ENCODE measurements at places on chromosomes 4 and X.

DNA sequence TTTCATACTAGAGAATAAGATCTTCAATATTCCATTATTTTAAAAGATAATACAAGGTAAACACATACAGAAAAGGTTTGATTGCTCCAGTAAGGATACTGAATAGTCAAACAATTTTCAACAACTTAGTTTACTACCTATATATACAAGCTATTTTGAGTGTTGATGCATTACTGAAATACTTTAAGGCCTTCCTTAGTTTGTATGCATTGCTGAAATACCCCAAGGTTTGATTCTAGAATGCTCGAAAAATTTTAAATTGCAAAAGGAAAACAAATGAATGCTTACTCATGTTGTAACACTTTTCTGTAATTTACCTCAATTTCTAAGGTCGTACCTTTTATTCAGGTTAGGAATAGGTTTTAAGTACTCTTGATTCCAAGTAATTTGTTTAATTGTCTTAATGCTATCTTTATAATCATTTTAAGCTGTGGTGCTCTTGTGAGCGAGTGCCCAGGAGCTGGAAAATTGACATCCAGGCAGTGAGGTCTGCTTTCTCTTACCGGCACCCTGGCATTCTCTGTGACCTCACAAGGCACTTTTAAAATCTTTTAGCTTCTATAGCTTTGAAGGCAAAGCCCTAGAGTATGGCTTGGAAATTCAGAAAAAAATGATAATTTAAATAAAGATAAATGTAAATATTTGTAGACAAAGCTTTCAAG is 114.0 kb downstream of the BMPR1B start:
- DNase-seq: no peak

GRCh38 chr4:25413261-25413660 is 36.2 kb downstream of the ANAPC4 start:
- no peak for DNase-seq

DNA sequence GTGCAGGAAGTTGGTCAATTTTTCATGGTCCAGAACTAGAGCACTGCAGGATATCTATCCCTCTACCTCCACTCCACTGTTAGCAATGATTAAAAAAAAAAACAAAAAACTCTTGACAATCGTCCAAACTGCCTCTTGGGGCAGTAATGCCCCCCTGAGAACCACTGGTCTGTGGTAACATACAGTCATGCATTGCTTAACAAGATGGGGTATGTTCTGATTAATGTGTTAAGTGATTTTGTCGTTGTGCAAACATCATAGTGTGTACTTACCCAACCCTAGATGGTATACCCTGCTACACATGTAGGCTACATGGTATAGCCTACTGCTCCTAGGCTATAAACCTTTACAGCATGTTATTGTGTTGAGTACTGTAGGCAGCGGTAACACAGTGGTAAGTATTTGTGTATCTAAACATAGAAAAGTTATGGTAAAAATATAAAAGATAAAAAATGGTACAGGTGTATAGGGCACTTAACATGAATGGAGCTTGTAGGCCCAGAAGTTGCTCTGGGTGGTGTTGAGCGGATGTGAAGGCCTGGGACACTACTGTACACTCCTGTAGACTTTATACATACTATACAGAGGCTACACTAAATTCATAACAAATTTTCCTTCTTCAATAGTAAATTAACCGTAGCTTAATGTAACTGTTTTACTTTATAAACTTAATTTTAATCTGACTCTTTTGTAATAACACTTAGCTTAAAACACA is 34.1 kb downstream of the ART3 start:
- no peak for DNase-seq

DNA sequence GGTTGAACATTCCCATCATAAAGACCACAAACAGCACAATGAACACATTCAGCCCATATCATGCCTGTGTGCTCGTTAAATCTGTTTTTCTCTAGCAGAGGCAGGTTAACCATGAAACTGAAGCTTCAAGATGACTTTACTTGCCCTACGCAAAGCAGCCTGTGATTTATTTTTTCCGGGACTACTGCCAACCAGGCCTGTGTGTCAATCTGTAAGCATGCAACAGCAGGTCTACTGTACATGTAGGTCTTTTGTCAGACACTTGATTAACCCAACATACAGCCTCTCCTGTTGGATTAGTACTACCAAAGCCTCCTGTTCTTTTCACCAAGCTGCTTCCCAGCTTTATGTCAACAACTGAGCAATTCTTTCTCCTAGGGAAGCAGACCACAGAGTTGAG is 85.5 kb upstream of the ACSL1 start:
- DNase-seq: no peak

- no peak for DNase-seq
These were observed 47.7 kb downstream of the RWDD4 start for GRCh38 chr4:183611210-183611830.

- no peak for DNase-seq
These were observed 31.4 kb upstream of the PITX2 start for GRCh38 chr4:110654254-110654635.

GRCh38 chrX:125398959-125399440 is 79.3 kb downstream of the TEX13C start:
- DNase-seq: no peak

GRCh38 chr4:72568959-72569718 is at the start of gene ADAMTS3:
Gene ADAMTS3 (minus strand): TSS chr4:72569221. CDS start chr4:72568762, 459 bp downstream.
- DNase-seq: no peak

- peak; percentile 15 for DNase-seq
These were observed 1207.4 kb downstream of the ADGRL3 start for GRCh38 chr4:62407534-62407933.

DNA sequence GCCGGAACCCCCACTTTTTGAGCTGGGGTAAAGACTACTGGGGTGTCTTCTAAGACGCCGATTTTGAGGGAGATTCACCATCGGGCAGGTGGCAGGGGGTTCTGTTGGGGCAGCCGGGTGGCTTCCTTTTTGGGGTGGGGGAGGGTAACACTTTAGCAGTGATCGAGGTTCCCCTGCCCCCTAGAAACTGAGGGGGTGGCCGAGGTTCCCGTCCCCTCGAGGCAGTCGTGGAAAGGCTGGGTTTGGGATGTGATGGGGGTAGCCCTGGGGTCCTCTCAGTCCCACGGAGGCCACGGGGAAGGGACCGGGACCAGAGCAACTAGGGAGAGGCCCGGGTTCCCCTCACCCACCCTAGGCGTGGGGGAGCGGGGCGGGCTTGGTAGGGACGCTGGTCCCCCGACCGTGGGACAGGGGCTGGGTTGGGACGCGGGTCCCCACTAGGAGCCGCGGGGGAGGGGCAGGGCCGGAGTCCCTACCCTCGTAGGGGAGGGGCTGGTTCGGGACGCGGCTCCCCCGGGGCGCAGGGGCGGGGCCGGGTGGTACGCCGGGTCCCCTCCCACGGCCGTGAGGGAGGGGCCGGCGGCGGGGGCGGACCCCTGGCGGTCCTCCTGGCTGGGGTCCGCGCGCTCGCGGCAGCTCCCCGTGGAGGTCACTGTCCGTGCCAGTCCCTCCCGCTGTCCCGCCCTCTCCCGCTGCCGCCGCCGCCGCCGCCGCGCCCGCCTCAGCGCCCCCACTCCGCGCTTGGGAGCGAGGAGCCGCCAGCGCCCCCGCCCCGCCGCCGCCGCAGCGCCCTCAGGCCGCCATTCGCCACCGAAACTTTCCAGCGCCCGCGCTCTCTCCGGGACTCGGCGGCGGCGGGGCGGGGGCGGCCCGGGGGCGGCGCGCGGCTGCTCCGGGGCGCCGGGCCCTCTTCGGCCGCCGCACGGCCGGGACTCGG is at the start of gene TBL1X:
TSS of gene TBL1X (plus strand) at position 624 of the 937 bp plus-strand sequence. CDS start 188,529 bp downstream, outside the sequence.
- no peak for DNase-seq

DNA sequence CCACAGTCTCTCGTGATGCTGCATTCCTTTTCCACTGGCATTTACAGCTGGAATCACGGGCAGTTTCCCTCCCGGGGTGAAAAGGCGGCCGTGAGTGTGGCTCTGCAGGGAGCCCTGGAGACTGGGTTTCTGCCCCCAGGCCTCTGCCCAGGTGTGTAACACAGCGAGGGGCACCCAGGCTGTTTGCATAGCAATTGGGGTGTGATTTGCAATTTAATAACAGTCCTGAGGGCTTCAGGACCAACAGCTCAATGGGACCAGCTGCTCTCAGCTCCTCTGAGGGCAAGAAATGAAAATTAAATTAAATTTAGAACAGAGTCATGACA is 99.0 kb upstream of the SHOX start:
- DNase-seq: no peak

DNA sequence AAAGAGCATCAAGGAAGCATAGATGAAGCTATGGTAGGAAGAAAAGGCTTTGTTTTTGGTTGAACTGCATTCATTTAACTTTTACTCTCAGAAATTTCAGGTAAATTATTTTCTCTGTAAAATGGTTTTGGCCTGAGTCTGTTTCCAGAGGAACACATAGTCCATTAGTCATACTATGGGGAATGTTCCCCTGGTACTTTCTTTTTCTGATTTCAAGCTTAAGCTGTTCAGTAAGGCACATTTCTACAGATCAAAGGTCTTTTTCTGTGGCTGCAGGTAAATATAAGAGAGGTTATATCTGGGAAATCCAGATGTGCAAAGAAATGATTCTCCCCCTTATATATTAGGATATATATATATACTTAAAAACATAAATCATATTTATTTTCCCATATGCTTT is 1744.4 kb upstream of the ADGRL3 start:
- no peak for DNase-seq

- no peak for DNase-seq
These were observed 8.9 kb upstream of the CRLF2 start for GRCh38 chrX:1221296-1221845.

- no peak for DNase-seq
These were observed 209.1 kb downstream of the CBR4 start for GRCh38 chr4:168800926-168801325.

DNA sequence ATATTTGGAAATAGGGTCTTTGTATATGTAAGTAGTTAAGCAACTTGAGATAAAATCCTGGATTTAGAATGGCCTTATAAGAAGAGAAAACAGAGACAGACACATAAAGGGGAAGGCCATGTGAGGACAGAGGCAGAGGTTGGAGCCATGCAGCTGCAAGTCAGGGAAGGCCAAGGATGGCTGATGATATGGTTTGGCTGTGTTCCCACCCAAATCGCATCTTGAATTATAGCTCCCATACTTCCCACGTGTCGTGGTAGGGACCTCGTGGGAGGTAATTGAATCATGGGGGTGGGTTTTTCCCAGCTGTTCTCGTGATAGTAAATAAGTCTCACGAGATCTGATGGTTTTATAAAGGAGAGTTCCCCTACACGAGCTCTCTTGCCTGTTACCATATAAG is 76.3 kb downstream of the STK32B start:
- no peak for DNase-seq

DNA sequence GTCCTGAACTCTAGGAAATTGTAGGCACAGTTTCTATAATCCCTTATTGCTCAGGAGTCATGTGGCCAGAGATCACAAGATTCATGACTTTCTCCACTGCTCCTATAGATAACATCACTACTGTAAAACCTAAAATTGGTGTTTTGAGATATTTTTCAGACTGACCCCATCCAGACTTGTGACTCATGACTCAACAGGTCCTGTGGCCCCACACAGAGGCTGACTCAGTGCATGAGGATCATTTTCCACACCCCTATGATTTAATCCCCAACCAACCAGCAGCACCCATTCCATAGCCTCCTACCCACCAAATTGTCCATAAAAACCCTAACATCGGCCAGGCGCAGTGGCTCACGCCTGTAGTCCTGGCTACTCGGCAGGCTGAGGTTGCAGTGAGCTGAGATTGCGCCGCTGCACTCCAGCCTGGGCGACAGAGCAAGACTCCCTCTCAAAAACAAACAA is 13.2 kb upstream of the XIAP start:
- DNase-seq: no peak

DNA sequence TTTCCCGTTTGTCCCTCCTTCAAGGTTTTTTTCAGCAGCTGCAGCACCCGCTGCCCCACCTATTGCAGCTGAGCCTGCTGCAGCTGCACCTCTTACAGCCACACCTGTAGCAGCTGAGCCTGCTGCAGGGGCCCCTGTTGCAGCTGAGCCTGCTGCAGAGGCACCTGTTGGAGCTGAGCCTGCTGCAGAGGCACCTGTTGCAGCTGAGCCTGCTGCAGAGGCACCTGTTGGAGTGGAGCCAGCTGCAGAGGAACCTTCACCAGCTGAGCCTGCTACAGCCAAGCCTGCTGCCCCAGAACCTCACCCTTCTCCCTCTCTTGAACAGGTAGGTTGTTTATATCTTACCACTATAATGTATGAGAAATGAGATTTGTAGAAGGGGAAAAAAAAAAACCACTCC is 4.5 kb downstream of the PRR27 start:
- no peak for DNase-seq

DNA sequence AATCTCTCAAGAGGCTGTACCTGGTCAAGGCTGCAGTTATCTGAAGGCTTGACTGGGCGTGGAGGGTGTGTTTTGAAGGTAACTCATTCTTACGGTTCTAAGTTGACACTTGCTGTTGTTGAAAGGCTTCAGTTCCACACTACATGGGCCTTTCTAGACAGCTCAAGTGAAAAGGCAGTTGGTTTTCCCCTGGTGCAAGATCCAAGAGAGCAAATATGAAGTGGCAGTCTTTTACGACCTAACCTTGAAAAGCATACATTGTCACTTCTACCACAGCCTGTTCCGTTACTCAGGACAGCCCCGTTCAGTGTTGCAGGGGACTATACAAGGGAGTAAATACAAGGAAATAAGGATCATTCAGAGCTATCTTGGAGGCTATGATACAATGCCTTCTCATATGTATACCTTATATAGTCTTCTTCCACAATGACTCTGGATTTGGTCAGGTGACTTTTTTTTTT is 46.2 kb downstream of the PDS5A start:
- DNase-seq: no peak

DNA sequence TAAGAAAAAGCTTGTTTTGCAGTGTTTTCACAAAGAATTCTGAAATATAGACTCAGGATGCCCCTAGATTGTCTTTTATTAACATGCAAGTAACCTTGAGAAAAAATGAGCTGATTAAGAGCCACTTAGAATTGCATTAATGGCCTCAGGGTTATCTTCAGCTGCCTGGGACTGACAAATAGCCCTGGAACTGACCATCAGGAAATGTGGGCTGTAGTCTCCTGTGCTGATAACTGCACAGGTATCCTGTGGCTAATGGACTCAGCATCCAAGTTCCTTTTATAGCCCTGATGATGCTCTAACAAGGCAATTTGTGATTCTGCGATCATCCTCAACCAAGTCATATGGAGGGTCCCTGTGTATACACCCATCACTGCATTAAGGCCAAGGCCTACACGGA is 17.0 kb downstream of the CA5B start:
- DNase-seq: no peak

DNA sequence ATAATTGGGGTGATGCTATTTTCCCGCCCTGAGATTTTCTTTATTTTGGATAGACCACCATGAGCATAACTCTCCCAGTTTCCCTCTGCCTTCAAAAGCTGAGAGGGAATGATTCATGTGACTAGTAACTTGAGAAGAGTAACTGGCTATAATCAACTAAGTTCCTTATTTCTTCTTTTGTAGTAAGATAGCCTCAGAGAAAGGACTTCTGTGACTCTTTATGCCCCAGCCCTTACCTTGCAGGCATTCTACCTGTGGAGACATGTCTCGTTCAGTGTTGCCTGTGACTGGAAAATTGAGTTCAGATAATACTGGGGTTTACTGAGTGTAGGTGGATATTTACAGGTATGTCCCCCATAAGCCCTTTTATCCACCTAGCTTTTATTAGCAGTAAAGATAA is 715.4 kb upstream of the HS3ST1 start:
- no peak for DNase-seq
